LHCN-M2 (cell line): ENCODE measurements at places on chromosomes 4 and X. TPM values are rescaled to one million over a fixed set of nuclear protein-coding genes. Genes with fewer than 3 reads are reported as not detected.

The KLHL15 gene
- 9.3 and 9.7 TPM in 2 replicates for total RNA-seq

The NIPAL1 gene
- total RNA-seq = 0.71 and 1.7 TPM in 2 replicates

The CT45A6 gene
- not detected in 2 replicates for total RNA-seq

The RGS12 gene
- total RNA-seq = 22.1 and 24.5 TPM in 2 replicates

The STARD8 gene
- total RNA-seq = 10.6 and 12.1 TPM in 2 replicates

The FIP1L1 gene
- total RNA-seq = 44.1 and 46.5 TPM in 2 replicates

The PPBP gene
- total RNA-seq = 0.64 TPM in 1 of 2 replicates, not detected in the other

GRCh38 chrX:87736576-87736975 lies 219.0 kb downstream of the KLHL4 start:
- DNase-seq = no peak

DNA sequence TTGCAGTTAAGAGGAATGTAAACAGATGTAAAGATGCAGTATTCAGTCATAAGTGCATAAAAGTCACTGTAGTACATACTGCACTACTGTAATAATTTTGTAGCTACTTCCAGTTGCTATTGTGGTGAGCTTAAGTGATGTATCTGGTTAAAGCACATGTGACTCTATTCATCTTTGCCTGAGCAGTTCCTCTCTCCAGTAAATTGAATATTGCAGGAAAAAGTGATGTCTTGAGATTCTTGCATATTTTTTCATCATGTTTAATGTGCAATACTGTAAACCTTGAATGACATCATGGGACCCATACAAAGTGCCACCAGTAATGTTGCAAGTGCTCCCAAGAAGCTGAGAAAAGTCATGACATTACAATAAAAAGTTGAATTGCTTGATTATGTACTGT lies 9.6 kb downstream of the UBA6 start:
- DNase-seq = no peak

DNA sequence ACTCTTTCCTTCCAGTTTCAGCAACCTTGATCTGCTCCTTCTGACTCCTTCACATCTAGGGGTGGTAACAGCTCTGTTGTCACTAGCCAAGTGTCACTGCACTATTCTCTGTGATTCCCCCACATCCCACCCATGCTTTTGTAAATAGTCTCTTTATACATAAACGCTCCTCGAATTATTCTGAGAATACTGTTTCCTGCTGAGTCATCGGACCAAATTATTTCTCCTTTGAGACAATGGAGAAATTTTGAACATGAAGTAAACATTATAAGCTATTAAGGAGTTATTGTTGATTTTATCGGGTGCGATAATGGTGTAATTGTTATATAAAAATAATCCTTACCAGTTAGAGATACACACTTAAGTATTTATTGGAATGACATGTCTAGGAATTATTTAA lies 245.1 kb upstream of the RPS6KA3 start:
- DNase-seq = no peak

GRCh38 chr4:1576304-1576960 lies 107.7 kb downstream of the FAM53A start:
- DNase-seq = no peak

- DNase-seq = no peak
Observed at GRCh38 chr4:101846550-101846949, 56.0 kb downstream of the BANK1 start.

DNA sequence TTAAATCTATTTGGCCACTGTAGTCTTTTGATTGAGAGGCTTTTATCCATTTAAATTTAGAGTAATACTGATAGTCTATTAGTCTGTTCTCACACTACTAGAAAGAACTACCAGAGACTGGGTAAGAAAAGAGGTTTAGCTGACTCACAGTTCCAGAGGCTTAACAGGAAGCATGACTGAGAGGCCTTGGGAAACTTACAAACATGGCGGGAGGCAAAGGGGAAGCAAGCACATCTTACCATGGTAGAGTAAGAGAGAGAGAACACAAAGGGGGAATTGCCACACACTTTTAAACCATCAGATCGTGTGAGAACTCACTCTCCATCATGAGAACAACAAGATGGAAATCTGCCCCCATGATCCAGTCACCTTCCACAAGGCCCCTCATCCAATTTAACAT lies 410.9 kb downstream of the PDGFC start:
- DNase-seq = peak; percentile 60

GRCh38 chrX:129646566-129647417 lies 8.0 kb downstream of the APLN start:
- no peak for DNase-seq

GRCh38 chr4:16897991-16898827 lies at the start of gene LDB2:
Gene LDB2, minus strand, starts transcription at chr4:16898645.
- DNase-seq = no peak

GRCh38 chrX:74613370-74614092 lies 893 bp downstream of the RLIM start:
- peak; percentile 44 for DNase-seq

DNA sequence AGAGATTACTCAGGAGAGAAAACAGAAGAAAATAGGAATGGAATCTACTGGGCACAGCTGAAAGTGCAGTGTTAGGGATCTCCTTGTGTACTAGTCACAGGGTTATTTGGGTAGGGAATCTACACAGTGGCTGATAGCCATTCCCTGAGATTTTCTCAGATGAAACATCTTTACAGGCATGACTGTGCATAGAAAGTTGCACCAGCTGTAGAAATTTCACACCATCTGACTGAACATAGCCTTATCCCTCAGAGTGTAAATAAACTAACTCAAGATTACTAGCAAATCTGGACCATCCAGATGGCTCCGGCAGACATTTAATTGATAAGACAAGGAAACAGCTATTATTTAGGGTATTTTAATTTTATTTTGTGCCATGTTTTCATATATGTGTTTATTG lies 2053.5 kb upstream of the TENM3 start:
- DNase-seq = no peak

GRCh38 chr4:4524364-4524763 lies 17.5 kb downstream of the STX18 start:
- no peak for DNase-seq

- DNase-seq = no peak
Observed at GRCh38 chr4:90030953-90031352, 96.2 kb upstream of the CCSER1 start.

DNA sequence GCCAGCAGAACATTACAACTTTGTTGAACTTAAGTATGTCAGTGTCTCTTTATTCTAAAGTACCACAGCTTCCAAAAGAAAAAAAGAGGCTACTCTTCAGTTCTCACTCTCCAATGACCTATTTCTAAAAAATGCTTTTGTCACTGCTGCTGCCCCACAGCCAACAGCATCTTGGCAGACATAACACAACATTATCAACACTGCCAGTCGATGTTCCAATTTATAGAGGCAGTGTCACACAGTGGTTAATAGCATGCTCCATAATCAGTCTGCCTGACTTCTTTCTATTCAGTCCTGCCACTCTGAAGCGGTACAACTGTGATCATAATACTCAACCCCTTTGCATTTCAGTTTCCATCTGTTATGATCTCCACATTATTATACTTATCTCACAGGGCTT lies 69.2 kb downstream of the PLS3 start:
- no peak for DNase-seq

GRCh38 chr4:136651278-136651667 lies 881.0 kb downstream of the PCDH18 start:
- peak; percentile 21 for DNase-seq

- DNase-seq = no peak
Observed at GRCh38 chrX:78687586-78687985, 28.5 kb upstream of the RTL3 start.

GRCh38 chr4:23700197-23700596 lies 189.7 kb downstream of the PPARGC1A start:
- DNase-seq = no peak
